NCI-H187 treated with DMSO at 0.1 percent for 48 hours (cell line): ENCODE measurements at places on chromosomes 11 and 22.
A peak's percentile ranks its signal among the peaks of the same experiment; 100 is the strongest.

- DNase-seq = no peak
These were observed 51.5 kb upstream of the LRRC32 start for GRCh38 chr11:76721755-76722677.

GRCh38 chr11:7281079-7281478, 29.4 kb downstream of the SYT9 start:
- DNase-seq = no peak

GRCh38 chr11:19980957-19981669, 179.2 kb downstream of the DBX1 start:
- DNase-seq = no peak

GRCh38 chr11:114928260-114928870, 250.0 kb downstream of the NXPE2 start:
- no peak for DNase-seq

GRCh38 chr11:100467821-100468508, 219.1 kb upstream of the ARHGAP42 start:
- DNase-seq = no peak

GRCh38 chr11:126862664-126863243, 137.8 kb downstream of the KIRREL3 start:
- peak; percentile 24 for DNase-seq

GRCh38 chr22:36395055-36395849, 7.5 kb upstream of the MYH9 start:
- DNase-seq = no peak

DNA sequence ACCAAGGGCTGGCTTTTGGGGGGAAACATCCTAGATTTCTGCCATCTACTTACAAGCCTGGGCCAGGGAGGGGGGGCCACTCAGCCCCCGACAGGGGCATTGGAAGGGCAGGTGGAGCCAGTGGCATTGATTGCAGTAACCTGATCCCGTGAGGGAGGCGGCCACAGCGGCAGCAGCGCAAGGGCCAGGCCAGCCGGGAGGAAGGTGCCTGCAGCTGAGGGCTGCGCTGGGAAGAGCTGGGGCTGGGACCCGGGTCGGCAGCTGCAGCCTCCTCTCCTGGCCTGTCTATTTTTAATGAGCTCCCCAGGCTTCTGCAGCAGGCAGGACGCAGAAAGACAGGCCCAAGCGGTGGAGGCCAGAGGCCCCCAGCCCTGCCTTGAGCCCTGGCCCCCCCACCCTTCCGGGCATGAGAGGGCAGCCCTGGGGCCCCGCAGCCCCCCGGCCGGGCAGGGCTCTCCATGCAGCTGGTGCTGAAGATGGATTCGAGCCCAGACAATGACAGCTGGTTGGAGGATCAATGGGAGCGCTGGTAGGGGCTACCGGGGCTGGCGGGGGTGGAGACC, 10.6 kb downstream of the FREY1 start:
- DNase-seq = peak; percentile 83

DNA sequence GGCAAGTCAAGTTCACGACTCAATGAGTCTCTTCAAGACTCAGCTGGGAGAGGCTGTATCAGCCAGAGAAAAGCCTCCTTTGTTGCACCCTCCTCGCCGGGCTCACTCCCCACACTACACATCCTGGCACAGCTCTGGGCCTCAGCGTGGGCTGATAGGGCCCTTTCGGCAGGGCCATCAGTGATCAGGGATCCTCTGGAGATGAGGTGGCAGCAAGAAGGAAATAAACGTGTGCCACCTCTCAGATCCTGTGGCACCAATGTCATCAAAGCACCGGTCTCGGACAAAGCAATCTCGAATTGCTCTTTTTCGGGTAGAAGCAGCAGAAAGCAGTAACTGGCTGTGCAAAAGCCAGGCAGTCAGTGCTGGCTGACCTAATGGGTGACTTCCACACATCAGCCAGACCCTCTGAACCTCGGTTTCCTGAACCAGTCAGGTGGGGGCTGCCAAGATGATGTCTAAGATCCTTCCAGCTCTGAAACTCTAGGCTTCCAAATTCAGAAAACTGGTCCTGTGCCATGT, 2.1 kb downstream of the EHD1 start:
- no peak for DNase-seq

- no peak for DNase-seq
These were observed 52.4 kb downstream of the MCM5 start for GRCh38 chr22:35452351-35452781.

GRCh38 chr11:116870054-116870453, 32.6 kb upstream of the APOA1 start:
- no peak for DNase-seq

GRCh38 chr11:108858622-108859021, 193.8 kb downstream of the DDX10 start:
- no peak for DNase-seq

- no peak for DNase-seq
These were observed 24.2 kb downstream of the SNU13 start for GRCh38 chr22:41664490-41664889.

DNA sequence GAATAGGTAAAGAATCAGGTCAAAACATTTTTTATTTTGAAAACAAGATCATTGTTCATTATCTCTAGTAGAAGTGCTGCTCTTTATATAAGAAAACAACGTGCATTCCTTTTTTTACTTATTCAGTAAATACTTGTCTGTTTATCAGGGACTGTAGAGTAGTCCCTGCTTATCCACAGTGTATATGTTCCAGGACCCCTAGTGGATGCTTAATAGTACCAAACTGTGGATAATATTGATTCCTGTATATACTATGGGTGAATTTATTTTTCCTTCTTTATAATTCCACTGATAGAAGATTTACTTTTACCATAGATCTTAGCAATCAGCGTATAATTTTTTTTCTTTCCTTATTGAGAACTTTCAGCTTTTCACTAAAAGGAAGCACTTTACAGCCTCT, 32.6 kb downstream of the CEP295 start:
- no peak for DNase-seq

DNA sequence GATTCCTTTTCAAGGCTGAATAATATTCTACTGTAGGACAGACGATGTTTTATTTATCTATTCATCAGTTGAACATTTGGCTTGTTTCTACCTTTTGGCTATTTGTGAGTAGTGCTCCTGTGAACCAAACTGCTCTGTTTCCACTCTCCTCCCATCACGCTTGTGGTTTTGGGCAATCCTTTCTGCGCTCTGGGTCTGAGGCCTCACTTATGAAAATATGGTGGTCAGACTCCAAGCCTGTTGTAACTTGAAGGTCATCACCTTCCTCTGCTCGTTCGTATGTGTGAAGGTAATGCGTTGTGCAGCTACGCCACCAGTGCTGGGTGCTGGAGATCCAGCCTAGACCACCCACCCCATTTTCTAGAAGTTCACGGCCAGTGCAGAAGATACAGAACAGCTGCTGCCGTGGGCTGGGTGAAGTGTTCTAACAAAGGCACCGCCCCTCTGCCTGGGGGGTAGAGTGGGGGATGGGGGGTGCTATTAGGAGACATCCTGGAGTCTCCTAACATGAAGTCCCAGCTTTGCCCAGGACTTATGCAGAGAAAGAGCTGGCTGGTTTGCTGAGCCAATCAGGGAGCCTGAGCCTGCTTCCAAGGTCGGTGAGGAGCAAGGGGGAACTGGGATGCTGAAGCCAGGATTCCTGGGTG, 21.0 kb downstream of the PTPN5 start:
- DNase-seq = no peak

DNA sequence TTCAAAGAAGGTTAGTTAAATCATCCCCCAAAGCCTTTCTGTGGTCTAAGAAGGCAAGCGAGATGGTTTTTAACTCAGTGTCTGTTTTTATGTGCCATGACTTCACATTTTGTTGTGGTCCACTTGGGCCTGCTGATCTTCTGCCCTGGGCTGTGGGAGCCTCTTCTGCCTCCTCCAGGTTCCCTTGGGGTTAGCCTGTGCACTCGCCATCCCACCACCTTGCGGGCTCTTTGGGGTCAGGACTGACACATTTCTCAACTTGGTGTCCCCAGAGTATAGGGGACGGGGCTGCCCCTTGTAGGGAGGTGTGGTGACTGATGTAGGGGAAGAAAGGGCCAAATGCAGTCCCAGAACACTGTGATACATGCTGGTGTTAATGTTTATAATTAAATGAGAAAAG, 207.0 kb downstream of the TBC1D22A start:
- DNase-seq = no peak

- DNase-seq = no peak
These were observed 459.9 kb downstream of the OPCML start for GRCh38 chr11:133072378-133072777.

- peak; percentile 27 for DNase-seq
These were observed 38.4 kb upstream of the KLHL35 start for GRCh38 chr11:75471176-75471973.

DNA sequence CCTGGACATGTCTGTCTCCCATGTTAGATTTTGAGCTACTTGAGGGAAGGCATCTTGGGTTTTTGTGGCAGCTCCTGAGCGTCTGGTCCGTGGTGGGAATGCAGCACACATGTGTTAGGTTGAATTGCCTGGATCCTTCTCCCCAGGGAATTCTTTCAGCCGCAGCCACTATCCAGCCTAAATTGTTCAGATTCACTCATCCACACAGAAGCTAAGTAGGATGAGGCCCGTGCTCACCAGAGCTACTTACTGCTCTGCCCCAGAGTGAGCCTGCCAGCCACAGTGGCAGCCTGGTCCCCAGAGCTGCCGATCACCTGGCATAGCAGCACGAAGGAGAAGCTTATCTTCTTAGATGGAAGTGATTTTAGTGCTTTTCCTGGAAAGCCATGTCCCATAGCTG, 34.4 kb upstream of the SORL1-AS1 start:
- peak; percentile 35 for DNase-seq

DNA sequence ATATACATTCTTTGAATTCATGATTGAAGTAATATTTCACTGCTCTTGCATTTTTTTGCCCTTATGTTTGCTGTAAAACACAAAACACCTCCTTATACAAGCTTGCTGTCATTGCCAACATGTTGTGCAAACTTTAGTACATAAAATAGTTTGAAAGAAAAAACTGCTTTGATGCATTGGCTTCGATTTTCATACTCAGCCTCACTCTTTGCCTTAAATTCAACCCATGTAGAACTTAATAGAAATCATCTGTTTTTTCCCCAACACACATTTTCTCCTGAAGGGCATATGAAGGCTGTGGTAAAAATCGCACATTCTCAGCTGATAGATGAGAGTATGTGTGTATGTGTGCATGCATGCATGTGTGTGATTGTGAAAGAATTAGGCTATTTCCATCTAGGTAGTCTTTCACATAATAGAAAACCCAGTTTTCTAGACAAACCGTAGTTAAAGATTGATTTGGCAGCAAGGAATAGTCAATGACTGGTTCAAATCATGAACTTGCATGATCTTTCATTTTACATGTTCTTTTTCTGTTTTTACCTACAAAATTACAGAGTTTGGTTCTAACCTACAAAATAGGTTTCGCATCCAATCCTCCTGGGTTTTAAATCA, 72.8 kb upstream of the MTMR2 start:
- no peak for DNase-seq

- DNase-seq = no peak
These were observed 101.9 kb downstream of the WT1 start for GRCh38 chr11:32333320-32333991.

- DNase-seq = no peak
These were observed 286.7 kb upstream of the CCDC90B start for GRCh38 chr11:83572581-83573496.

DNA sequence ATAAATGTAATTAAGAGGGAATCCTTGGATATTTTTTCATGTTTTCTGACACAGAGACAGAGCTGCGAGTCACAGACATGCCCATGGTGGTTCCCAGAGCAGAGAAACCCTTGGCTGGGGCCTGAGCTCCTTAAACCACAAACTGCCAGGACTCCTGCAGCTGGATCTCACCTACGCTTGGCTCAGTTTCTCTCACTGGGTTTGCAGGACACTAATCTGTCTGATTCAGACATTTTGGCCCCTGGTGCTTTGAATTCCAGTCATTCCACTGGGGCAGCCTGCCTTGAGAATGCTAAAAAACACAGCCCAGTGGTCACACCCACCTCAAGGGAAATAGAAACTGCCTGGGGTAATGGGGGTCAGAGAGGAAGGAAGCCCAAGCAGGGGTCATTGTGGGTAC, 122.6 kb downstream of the CCDC81 start:
- DNase-seq = no peak

DNA sequence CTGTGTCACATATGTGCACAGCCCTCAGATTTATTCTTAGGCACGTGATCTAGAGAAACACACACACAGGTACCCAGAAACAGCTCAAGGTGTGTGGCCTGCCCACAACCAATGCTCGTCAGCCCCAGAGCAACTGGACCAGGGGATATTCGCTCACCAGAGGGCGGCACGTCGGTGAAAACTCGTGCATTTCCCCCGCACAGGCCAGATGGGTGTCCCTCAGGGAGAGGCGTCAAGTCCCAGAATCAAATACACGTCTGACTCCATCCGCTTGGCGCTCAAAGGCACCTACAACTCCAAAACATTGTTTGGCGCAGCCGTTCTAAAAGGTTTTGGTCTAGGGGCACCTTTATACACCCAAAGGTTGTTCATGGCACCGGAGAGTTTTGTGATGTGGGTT, 429.0 kb downstream of the BRD1 start:
- no peak for DNase-seq

- no peak for DNase-seq
These were observed 31.5 kb downstream of the KIAA0930 start for GRCh38 chr22:45208993-45209838.

DNA sequence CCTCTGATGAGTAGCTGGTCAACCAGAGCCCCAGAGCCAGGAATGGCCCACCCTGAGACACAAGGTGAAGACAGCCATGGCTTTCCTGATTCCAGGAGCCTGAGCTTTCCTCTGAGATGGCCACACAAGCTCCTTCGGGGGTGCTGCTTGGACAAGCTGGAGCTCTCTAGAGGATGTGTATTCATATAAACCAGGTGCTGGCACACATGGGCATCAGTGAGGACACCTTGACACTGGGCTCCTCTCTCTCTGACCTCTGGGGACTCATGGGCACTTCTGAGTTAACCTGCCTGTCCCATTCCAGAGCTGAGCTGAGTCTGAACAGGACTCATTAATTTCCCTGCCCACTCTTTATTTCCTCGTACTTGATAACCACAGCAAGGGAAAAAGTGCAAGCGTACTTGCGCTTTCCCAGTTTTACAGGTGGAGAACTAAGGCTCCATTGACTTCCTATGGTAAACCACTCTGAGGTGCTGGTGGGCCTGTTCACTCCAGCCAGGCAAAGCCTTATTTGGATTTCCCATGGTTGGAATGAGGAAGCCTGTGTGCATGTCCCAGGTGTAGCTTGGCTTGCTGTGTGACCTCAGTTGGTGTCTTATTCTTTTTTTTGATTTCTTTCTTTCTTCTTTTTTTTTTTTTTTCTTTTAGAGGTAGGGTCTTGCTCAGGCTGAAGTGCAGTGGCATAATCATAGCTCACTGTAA, 25.4 kb downstream of the INSC start:
- DNase-seq = no peak

GRCh38 chr22:23106906-23107367, 34.9 kb downstream of the RSPH14 start:
- no peak for DNase-seq

DNA sequence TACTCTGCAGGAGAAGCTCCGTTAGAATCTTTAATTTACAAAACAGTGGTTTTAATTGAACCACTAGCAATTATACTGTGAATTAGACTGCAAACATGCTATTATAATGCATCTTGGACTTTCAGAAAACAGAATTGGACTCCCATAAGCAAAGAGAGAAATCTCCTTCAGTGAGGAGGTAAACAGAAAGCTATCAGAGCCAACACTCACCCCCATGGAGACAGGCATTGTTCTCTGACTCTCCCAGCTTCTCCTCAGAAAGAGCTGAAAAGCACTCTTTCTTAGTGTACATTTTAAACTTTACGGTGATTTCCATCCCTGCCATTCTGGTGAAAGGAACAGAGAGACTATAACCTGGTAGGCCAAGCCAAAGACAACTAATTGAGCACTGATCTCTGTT, 176.9 kb downstream of the GRIA4 start:
- no peak for DNase-seq

GRCh38 chr11:83174008-83174407, 17.1 kb downstream of the PCF11 start:
- DNase-seq = no peak
